Liver (tissue), 10 donors: ENCODE measurements at places on chromosomes 1 and 21. TPM values are rescaled to one million over a fixed set of nuclear protein-coding genes. Genes with fewer than 3 reads are reported as not detected.
A peak's percentile ranks its signal among the peaks of the same experiment; 100 is the strongest.

NHLH2 gene
- not detected for polyA plus RNA-seq

GRCh38 chr1:151457911-151458801 lies 1.1 kb downstream of the POGZ start:
- no peaks in the 10 kb centered on the region for H3K27me3 ChIP-seq
- peak overlapping the region; percentile 84 for H3K27ac ChIP-seq
- peak; percentile 70 for DNase-seq
- no peaks in the 10 kb centered on the region for H3K36me3 ChIP-seq

NR5A2 gene
- polyA plus RNA-seq, result 10.0 TPM

KRTAP19-8 gene
- polyA plus RNA-seq, result not detected
